ENCODE measurements at places on chromosomes 6 and 20.

GRCh38 chr6:2103765-2104523, 141.5 kb downstream of the GMDS start:
- H3K27me3 ChIP-seq: no peaks in the 10 kb centered on the region
- H3K27ac ChIP-seq: no peak overlapping the region
- H3K36me3 ChIP-seq: peaks cover 2% of the 10 kb centered on the region
- no peak overlapping the region for H3K4me3 ChIP-seq

GRCh38 chr20:40654876-40655275, 34.2 kb downstream of the MAFB start:
- no peaks in the 10 kb centered on the region for H3K4me1 ChIP-seq
- H3K27ac ChIP-seq: no peak overlapping the region
- no peaks in the 10 kb centered on the region for H3K36me3 ChIP-seq

- H3K27ac ChIP-seq: no peak overlapping the region
- DNase-seq: no peak
- H3K36me3 ChIP-seq: no peaks in the 10 kb centered on the region
- no peak overlapping the region for H3K4me3 ChIP-seq
Measured at GRCh38 chr6:71190809-71191208, 97.8 kb upstream of the OGFRL1 start.

GRCh38 chr6:20924911-20925543, 390.8 kb downstream of the CDKAL1 start:
- no peak overlapping the region for H3K27ac ChIP-seq
- H3K4me3 ChIP-seq: no peak overlapping the region
- peaks cover 5% of the 10 kb centered on the region for H3K4me1 ChIP-seq
- DNase-seq: no peak
- peaks cover 17% of the 10 kb centered on the region for H3K36me3 ChIP-seq

DNA sequence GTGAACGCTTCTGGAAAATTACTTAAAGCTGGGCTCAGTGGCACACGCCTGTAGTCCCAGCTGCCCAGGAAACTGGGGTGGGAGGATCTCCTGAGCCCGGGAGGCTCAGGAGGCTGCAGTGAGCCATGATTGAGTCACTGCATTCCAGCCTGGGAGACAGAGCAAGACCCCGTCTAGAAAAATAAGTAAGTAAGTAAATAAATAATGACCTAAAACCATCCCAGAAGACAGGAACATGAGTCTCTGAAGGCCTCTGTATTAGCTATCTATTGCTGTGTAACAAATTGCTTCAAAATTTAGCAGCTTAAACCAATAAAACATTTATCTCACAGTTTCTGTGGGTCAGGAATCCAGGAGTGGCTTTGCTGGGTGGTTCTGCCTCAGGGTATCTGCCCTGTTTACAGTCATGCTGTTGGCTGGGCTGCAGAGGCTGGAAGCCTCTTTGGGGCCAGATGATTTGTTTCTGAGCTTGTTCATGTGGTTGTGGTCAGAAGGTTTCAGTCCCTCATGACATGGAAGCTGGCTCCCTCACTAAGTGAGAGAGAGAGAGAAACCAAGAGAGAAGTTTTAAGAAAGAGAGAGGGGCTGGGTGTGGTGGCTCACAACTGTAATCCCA, 48.4 kb upstream of the NCOA3 start:
- no peaks in the 10 kb centered on the region for H3K36me3 ChIP-seq
- peak overlapping the region; percentile 73 for H3K27ac ChIP-seq
- H3K4me3 ChIP-seq: no peak overlapping the region
- peak; percentile 74 for DNase-seq
- H3K4me1 ChIP-seq: peaks cover 38% of the 10 kb centered on the region

GRCh38 chr6:139639507-139639906, 265.1 kb upstream of the CITED2 start:
- H3K4me1 ChIP-seq: peaks cover 5% of the 10 kb centered on the region
- H3K27ac ChIP-seq: no peak overlapping the region
- peaks cover 3% of the 10 kb centered on the region for H3K27me3 ChIP-seq
- H3K36me3 ChIP-seq: no peaks in the 10 kb centered on the region
- no peak overlapping the region for H3K4me3 ChIP-seq
- DNase-seq: no peak

DNA sequence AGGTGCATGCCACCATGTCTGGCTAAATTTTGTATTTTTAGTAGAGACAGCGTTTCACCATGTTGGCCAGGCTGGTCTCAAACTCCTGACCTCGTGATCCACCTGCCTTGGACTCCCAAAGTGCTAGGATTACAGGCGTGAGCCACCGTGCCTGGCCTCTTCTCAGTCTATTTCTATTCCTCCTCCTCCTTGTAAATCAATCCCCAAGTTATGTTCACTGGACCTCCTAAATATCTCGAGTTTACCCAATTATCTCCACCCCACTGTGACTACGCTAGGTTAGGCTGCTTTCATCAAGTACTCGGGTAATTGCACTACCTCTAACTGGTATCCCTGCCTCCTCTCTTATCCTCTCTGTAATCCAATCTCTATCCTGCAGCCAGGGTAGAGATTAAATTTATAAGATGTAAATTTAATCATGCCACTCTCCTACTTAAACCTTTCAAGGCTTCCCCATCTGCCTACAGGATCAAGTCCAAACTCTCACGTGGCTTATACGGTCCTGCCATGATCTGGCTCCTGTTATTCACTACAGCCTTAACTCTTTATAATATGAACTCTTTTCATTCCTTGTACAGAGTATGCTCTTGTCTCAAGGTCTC, 837 bp upstream of the MAD2L1BP start:
- no peak for DNase-seq
- peak overlapping the region; percentile 100 for H3K4me3 ChIP-seq
- H3K27me3 ChIP-seq: no peaks in the 10 kb centered on the region
- peaks cover 33% of the 10 kb centered on the region for H3K36me3 ChIP-seq

- no peak overlapping the region for H3K4me3 ChIP-seq
- no peak overlapping the region for H3K27ac ChIP-seq
Measured at GRCh38 chr6:134267917-134268361, 50.0 kb downstream of the SGK1 start.

DNA sequence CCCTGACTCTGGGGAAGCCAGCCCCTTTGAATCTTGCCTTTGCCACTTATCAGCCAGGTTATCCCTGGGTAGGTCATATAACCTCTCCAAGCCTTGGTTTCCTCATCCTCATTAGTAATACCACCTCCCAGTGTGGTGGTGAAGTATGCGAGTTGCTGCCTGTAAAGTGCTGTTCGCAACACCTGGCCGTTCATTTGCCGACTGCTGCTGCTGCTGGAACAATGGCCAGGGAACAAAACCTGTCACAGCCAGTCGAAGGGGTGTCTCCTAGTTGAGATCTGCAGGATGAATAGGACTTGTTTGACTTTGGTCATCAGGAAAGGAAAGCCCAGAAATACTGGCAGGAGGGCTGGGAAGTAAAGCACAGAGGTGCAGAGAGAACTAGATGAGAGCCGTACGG, 6.1 kb downstream of the MANBAL start:
- peaks cover 36% of the 10 kb centered on the region for H3K36me3 ChIP-seq
- H3K4me3 ChIP-seq: no peak overlapping the region
- no peak for DNase-seq
- H3K27me3 ChIP-seq: no peaks in the 10 kb centered on the region

DNA sequence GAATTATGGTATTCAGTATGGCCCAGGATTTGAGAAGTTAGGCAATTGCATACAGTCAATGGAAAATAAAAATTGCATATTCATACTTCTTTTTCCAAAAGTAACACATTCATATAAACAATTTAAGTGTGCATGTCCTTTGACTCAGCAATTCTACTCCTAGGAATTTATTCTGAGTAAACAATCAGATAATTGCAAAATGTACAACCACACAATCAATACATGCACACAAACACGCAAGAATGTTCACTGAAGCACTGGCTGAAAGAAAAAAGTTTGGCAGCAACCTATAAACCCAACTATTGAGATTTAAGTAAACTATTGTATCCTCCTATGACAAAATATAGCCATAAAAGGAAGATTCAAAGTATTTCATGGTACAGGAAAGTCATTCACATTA, 1.6 kb downstream of the CYP39A1 start:
- DNase-seq: no peak
- H3K27me3 ChIP-seq: peaks cover 38% of the 10 kb centered on the region
- no peak overlapping the region for H3K4me3 ChIP-seq

DNA sequence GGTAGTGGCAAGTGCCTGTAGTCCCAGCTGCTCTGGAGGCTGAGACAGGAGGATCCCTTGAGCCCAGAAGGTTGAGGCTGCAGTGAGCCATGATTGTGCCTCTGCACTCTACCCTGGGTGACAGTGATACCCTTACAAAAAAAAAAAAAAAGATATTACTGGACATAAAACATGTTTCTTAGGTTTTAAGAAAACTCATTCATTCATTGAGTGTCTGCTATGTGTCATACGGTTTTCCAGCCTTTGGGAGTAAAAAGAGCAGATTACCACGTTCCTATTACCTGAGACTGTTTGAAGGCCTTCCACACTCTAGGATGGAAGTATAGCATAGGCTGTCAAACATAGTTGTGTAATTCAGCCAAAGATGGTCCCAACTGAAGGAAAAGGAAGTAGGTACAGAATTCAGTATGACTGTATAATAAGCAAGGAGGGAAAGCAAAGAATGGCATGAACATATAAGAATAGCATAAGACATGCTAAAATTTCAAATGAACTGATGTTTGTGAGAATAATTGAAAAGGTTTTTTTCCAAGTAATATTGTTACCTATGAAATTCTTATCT, 22.0 kb downstream of the STXBP5 start:
- no peak for DNase-seq
- H3K36me3 ChIP-seq: peaks cover 26% of the 10 kb centered on the region
- H3K4me3 ChIP-seq: no peak overlapping the region

- peaks cover 13% of the 10 kb centered on the region for H3K4me1 ChIP-seq
- DNase-seq: no peak
- H3K4me3 ChIP-seq: no peak overlapping the region
- H3K36me3 ChIP-seq: no peaks in the 10 kb centered on the region
- no peak overlapping the region for H3K27ac ChIP-seq
Measured at GRCh38 chr20:58010666-58011065, 217.8 kb downstream of the ANKRD60 start.

DNA sequence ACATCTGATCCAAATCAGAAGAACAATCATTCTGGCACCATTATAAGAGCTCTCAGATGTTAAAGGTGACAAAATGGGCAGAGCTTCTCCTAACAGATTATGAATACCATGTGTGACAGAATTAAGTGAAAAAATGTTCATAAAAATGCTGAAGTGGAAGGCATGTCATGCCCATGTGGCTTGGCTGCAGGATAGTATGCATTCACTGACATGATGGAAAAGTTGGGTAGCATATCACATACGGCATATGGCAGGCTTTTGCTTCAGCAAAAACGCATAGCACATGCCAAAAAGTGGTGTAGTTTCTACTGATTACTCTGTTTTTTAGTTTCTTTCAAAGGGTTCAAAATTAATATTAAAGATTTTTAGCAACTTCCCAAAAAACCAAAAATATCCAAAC, 731.5 kb upstream of the EPHA7 start:
- H3K4me1 ChIP-seq: no peaks in the 10 kb centered on the region
- no peak overlapping the region for H3K27ac ChIP-seq
- no peak for DNase-seq
- H3K4me3 ChIP-seq: no peak overlapping the region

Measured in activated CD4-positive, alpha-beta T cell treated with anti-CD3 and anti-CD28 coated beads for 36 hours (primary cell).